Mucosa of descending colon (tissue), 3 donors: ENCODE measurements at places on chromosomes 4 and X. TPM values are rescaled to one million over a fixed set of nuclear protein-coding genes. Genes with fewer than 3 reads are reported as not detected.
A peak's percentile ranks its signal among the peaks of the same experiment; 100 is the strongest.

GRCh38 chrX:130267956-130268448 lies 697 bp downstream of the ZNF280C start:
- DNase-seq = no peak

DNA sequence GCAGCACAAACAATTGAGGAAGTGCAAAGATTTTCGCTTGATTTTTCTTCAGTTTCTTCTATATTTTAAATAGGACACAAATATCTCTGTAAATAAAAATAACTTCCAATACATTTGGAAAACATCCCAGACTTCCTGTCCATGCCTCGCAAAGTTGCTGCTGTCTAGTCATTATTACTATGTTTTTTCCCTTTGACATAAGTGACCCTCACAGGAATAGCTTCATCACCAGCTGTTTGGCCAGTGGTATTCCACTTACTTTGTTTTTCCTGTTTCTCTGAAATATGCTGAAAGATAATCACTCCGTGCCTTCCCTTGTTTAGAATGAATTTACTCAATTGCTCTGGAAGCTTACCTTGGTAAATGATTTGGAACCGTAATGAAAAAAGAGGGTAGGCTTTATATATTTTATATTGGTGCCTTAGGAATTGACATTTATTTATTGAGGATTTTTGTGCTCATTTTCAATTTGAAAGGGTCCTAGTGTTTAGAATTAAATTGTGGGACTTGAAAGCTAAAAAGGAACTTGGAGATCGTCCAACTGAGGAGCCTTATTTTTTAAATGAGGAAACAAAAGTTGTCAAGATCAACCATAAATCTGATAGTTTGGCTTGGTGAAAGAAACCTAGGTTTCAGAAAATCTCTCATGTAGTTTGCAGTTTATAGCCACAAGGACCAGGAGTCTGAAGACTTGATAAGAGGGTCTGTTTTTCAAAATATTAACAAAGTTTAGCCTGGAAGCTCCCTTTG lies 65.6 kb downstream of the CDKL5 start:
- DNase-seq = no peak

- no peak for DNase-seq
Observed at GRCh38 chrX:17072301-17072700, 125.8 kb downstream of the REPS2 start.

GRCh38 chrX:68989456-68989855 lies 160.6 kb downstream of the EFNB1 start:
- DNase-seq = no peak

GRCh38 chr4:102103368-102103767 lies 241.9 kb downstream of the SLC39A8 start:
- DNase-seq = no peak

DNA sequence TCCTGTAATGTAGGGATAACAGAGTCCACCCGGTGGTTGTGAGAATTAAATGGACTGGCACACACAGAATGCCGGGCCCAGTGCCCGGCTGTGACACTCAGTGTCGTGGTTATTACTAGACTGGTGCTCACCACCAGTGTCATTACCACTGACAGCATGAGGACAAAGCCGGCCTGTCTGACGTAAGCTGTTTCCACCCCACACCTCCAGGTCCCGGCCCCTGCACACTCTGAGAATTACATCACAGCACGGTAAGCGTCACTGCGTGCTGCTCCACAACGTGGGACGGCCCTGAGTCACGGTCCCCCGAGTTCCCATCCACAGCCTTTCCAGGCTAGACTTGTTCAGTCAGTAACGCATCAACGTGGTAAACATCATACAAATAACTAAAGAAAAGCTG lies 22.9 kb downstream of the FAT1 start:
- DNase-seq = peak; percentile 64

The F8A3 gene
- 6.0 TPM for total RNA-seq

The MED14 gene
- total RNA-seq = 71.8 TPM
